ENCODE measurements at places on chromosomes 1 and 21. TPM values are rescaled to one million over a fixed set of nuclear protein-coding genes. Genes with fewer than 3 reads are reported as not detected.

The PEX10 gene
- 7.2 TPM for polyA plus RNA-seq

The BNIPL gene
- polyA plus RNA-seq: not detected

The VAMP4 gene
- polyA plus RNA-seq: 32.6 TPM

The GJB4 gene
- not detected for polyA plus RNA-seq

The TMCO4 gene
- 14.9 TPM for polyA plus RNA-seq

The SIM2 gene
- polyA plus RNA-seq: 0.05 TPM

The ICOSLG gene
- 4.1 TPM for polyA plus RNA-seq

The CADM3 gene
- polyA plus RNA-seq: not detected

The NES gene
- polyA plus RNA-seq: not detected

The OR2T35 gene
- not detected for polyA plus RNA-seq

The LIN28A gene
- polyA plus RNA-seq: not detected

The OVAAL gene
- polyA plus RNA-seq: not detected

The NUF2 gene
- 1.1 TPM for polyA plus RNA-seq

The CFAP126 gene
- not detected for polyA plus RNA-seq

The VAV3 gene
- 0.43 TPM for polyA plus RNA-seq

The MPL gene
- polyA plus RNA-seq: not detected

The RGS16 gene
- 2.8 TPM for polyA plus RNA-seq

The MAP3K21 gene
- 0.69 TPM for polyA plus RNA-seq

The RAB3B gene
- not detected for polyA plus RNA-seq

The COL16A1 gene
- polyA plus RNA-seq: not detected

The GJB3 gene
- polyA plus RNA-seq: not detected

The GATAD2B gene
- polyA plus RNA-seq: 1.8 TPM

The CHIA gene
- not detected for polyA plus RNA-seq

The C1orf115 gene
- 3.6 TPM for polyA plus RNA-seq

The ANXA9 gene
- 0.33 TPM for polyA plus RNA-seq

All from CD4-positive, alpha-beta memory T cell (primary cell).